ENCODE measurements at places on chromosomes 11 and 22.

GRCh38 chr11:64959498-64959897 is 12.4 kb downstream of the MAJIN start:
- no peak for DNase-seq

DNA sequence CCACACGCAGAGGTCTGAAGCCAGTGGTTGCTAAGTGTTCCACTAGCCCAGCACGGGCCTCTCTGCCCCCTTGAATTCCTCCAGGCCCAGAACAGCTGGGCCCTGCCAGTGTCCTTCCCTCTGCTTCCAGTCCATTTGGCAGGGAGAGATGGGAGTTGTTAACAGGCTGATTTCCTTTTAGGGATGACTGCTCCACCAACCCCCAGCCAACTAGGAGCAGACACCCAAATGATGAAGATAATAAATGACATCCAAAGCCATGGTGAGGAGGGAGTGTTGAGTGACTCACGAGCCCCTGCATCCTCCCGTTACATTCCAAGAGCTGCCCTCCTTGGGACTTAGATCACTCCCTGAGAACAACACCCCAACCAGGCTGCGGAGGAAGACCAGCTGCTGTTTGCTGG is 20.6 kb downstream of the PARVA start:
- DNase-seq = no peak

DNA sequence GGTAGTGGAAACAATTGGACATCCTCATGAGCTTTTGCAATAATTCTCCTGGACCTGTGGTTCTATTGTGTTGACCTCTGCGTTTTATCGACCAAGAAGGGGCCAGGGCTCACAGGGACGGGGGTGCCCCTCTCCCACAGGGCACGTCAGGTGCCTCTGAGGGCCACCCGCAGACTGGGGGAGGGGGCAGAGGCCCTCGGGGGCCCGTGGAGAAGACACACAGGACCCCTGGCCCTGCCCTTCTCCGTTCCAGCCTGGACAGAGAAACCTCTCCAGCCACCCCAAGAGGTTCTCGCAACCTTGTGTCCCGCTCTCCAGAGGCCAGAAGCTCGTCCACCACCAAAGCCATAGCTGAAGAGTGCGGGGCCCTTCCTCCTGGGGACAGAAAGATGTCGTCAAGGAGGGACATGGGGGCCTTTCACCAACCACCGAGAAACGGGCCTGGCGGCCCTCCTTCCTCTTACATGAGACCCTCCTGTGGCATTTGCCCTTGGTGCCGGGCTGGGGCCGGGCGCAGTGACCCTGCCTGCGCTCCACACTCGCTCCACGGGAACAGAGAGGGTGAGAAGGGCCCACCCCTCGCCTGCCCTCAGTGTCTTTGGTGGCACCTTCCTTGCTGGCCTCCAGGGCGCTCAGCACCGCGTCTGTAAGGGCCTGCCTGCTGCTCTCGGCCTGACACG is 57.3 kb downstream of the GRAMD4 start:
- DNase-seq = no peak

DNA sequence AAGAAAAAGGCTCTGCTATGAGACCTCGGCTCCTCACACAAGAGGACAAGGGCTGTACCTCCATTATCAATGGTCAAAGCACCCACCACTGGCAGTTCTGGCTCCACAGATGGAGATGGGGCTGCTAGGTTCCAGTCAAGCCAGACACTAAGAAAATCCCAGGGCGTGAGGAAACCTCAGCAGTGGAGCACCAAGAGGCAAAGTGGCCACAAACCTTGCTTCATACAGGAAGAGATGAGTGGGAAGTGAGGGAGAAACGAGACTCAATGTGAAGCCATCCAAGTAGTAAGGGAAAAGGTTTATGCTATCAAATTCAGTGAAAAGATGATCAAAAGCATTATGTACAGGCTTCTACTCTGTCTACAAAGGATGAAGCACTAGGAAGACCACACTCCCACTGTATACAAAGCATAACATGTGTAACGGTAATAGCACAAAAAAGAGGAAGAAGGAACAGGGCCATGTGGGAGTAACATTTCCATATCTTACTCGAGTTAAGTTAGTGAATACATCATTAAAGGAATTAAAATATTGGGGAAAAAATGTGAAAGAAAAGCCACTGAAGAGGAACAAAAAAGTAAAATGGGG is 27.0 kb downstream of the POLDIP3 start:
- DNase-seq = no peak

GRCh38 chr22:42772647-42773046 is 52.0 kb upstream of the A4GALT start:
- no peak for DNase-seq

GRCh38 chr11:63884196-63884932 is 32.6 kb downstream of the RCOR2 start:
- peak; percentile 14 for DNase-seq

- no peak for DNase-seq
These were observed 293.6 kb upstream of the MTNR1B start for GRCh38 chr11:92675810-92676209.

DNA sequence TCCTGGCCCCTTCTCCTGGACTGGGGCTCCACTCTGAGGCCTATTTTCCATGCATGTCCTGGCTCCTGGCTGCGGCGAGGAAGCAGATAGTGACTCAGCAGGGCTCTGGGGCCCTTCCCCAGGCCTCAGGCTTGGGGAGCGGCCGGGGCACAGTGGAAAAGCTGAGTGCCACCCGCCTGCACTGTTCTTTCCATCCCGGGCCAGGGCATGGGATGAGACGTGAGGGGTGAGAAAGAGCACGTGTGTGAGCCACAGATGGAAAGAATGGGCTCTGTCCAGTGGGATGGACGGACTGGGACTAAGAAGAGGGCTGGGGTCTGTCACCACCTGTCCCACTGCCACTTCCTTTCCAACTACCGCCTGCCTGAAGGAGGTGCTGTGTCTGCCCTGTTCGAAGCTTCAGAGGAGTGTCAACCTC is 12.8 kb downstream of the SLC37A2 start:
- DNase-seq = no peak

Data from DMS153 (cell line).